Pancreas (tissue), 10 donors: ENCODE measurements at places on chromosomes 11 and 22. TPM values are rescaled to one million over a fixed set of nuclear protein-coding genes. Genes with fewer than 3 reads are reported as not detected.

GRCh38 chr11:86692317-86692716 lies 19.9 kb upstream of the ME3 start:
- no peak for DNase-seq

APOA4 gene
- not detected for total RNA-seq

DNA sequence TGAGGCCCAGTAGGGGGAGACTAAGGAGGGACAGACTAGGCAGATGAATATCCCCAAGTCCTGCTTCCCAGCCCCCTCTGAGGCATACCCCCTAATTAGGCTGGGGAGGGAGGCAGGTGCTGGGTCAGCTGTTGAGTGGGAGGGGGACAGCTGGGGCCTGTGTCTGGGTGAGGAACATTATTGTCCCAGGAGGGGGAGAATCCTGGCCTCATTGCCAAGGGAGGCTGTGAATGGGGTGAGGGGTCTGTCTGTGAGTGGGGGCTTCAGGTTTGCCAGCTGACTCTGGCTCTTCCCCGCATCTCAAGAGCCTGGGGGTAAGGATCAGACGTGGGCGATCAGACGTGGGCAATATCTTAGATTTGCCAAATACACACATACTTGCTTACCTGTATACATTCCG lies 2.1 kb downstream of the INPPL1 start:
- peak; percentile 35 for DNase-seq

DNA sequence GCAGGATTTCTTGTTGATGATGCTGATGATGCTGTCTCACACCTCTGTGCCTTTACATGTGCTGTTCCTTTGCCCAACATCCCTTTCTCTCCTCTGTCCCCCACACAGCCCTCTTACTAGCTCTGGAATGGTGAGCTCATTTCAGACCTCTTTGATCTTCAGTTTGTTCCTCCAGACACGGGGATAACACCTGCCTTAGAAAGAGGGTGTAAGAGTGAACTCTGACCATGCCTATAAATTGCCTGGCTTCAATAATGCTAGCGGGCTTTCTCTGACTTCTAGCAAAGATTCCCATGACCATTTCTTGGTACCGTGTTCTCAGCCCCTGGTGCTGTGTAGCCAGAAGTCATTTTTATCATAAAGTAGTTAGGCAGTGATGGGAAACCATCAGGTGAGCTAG lies 55.9 kb upstream of the DRD2 start:
- no peak for DNase-seq

GRCh38 chr22:26713823-26714449 lies 56.5 kb downstream of the MIAT start:
- DNase-seq: no peak

- peak; percentile 90 for DNase-seq
Measured at GRCh38 chr11:1010551-1011319, 25.8 kb downstream of the MUC6 start.

- no peak for DNase-seq
Measured at GRCh38 chr11:78649361-78650215, 74.9 kb upstream of the NARS2 start.

- DNase-seq: peak; percentile 58
Measured at GRCh38 chr11:112881461-112881860, 79.8 kb upstream of the NCAM1 start.

CARD16 gene
- 4.2 TPM for total RNA-seq

MS4A15 gene
- not detected for total RNA-seq

- no peak for DNase-seq
Measured at GRCh38 chr11:72423840-72424239, 10.5 kb downstream of the CLPB start.

MRGPRE gene
- total RNA-seq: 0.19 TPM

MMP8 gene
- total RNA-seq: not detected

SULT4A1 gene
- 0.47 TPM for total RNA-seq

DNA sequence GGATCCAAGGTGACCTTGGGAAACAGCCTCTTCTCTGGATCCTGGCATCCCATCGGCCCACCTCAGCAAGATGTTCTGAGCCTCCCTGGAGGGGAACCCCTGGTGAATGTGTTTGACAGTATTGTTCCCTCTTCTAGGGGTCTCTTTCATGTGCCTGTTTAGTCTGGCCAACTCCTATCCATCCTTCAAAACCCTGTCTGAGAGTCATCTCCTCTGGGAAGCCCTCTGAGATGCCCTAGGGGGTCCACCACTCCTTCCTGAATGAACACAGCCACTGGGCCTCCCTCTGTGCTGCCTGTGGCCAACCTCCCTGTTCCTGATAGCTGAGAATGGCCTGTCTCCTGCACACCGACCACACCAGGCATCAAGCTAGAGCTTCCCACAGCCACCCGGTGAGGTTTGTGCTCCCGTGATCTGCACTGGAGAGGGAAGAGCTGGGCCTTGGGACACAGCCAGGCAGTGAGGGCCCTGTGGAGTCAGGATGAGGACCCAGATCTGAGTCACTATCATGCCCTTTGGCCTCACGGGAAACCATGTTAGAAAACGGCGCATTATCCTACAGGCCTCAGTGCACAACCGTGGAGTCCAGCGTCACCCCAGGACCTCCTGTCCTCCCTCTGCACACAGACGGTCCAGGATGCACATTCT lies 8.8 kb downstream of the WNT7B start:
- DNase-seq: no peak

DNA sequence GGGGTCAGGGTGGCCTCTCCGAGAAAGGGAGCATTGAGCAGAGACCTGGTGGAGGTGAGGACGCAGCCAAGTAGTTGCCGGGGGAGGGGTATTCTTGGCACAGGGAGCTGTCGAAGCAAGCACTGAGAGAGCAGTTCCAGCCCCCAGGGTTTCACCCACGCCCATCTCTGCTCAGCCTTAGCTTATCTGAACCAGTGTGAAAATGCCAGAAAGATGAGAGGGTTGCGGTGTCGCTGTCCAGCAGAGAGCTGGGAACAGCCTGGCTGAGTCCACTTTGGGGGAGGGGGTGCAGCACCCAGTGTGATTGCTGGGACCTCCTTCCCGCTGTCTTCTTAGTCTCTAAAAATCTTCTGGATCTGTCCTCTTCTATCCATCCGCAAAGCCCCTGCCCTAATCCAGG lies 123.3 kb upstream of the TBCEL start:
- DNase-seq: no peak

GRCh38 chr11:103332409-103332808 lies 223.2 kb downstream of the DYNC2H1 start:
- no peak for DNase-seq

GRCh38 chr11:29312812-29313211 lies 704.0 kb downstream of the KCNA4 start:
- DNase-seq: no peak

GRCh38 chr11:3970108-3970507 lies 114.6 kb downstream of the STIM1 start:
- no peak for DNase-seq

DNA sequence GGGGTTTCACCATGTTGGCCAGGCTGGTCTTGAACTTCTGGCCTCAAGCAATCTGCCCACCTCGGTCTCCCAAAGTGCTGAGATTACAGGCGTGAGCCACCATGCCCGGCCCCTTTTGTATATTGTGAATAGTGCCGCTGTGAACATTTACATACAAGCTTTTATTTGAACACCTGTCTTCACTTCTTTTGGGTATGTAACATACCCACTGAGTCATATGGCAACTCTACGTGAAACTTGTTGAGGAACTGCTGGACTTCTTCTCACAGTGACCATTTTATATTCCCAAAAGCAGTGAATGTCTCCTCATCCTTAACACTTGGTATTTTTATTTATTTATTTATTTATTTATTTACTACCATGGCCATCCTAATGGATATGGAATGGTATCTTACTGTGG lies 3.9 kb upstream of the SCT start:
- DNase-seq: no peak

MOGAT2 gene
- 0.09 TPM for total RNA-seq

TSPAN32 gene
- total RNA-seq: 0.25 TPM

DNA sequence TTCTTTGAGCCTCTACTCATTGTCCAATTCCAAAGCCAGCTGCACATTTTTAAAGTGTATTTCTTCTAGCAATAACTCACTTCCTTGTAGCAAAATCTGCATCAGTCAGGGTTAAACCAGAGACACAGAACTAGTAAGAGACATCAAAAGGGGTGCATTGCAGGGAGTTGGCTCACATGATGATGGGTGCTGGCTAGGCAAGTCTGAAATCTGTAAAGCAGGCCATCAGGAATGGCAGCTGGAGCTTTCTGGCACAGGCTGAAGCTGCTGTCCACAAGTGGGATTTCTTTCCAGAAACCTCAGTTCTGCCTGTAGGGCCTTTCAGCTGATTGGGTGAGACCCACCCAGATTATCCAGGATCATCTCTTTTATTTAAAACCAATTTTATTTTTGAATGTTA lies 698.1 kb downstream of the NTM start:
- DNase-seq: no peak

HTATIP2 gene
- 11.3 TPM for total RNA-seq

DNA sequence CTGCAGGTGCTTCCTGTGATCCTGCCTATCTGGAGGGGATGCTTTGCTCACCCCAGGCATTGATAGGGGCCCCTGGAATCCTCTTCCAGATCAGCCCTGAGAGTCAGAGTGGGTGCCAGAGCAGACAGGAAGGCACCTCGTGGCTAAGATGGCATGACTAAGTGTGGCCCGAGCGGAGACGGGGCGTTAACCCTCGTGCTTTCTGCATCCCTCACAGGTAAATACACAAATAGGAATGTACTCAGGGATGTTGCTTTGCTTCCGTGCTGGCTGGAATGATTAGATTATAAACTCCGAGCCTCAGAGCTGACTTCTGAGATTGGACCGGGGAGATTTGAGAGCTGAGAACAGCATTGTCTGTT lies 312.7 kb upstream of the B3GAT1 start:
- DNase-seq: no peak

DNA sequence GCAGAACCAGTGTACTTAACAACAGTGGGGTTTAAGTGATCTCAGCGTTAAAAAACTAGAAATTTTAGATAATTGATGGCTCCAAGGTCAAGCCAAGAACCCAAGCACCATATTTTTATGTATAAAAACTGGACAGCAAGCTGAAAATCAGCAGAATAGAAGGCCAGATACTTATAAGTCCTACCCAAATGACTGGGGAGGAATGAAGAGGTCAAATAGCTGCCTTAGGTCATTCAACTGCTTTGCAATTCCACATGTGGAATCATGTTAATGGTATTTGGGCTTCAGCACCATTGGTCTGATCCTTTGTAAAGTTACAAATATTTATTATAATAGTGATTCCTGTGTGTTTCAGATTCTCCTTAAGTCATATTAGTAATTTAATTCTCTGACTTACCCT lies 108.4 kb downstream of the FAT3 start:
- DNase-seq: no peak

DNA sequence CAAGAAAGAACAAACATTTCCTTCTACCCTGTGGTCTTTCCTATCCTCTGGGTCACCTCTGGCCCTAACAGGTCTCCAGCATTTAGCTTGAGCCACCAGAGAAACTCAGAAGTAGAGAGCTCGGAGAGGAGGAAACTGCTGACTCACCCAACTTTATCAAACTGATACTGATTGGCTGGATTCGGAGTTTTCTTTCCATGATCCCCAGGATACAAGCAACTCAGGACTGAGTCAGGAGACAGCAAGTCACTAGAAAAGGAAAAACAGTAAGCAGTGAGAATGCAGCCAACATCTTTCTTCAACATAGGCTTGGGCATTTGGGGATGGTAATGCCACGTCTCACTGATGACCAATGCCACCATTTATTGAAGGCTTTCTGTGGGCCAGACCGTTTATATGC lies 32.7 kb downstream of the THOC5 start:
- DNase-seq: no peak

GRCh38 chr11:44862558-44863101 lies 88.1 kb downstream of the TP53I11 start:
- no peak for DNase-seq

DNA sequence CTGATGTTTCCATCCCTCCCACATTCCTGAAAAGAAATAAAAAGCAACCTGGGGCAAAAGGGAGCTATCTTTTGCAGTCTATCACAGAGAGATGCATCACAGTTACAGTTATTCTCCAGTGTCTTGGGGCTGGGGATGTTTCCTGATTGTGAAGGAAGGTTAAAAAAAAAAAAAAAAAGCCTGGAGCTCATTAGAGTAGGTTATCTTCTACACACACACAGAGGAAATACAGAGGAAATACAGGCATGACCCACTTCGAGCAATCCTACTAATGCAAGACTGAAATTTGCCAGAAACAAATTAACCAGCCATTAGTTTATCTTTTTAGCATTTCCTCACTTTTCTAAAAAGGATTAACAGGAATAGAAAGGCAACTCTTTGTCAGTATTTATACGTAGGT lies 89.4 kb upstream of the CLMP start:
- no peak for DNase-seq

SLC22A6 gene
- total RNA-seq: not detected

GRCh38 chr11:14308897-14309387 lies 50.0 kb downstream of the RRAS2 start:
- no peak for DNase-seq

- DNase-seq: no peak
Measured at GRCh38 chr22:30859714-30860095, 108.9 kb downstream of the MORC2 start.

DNA sequence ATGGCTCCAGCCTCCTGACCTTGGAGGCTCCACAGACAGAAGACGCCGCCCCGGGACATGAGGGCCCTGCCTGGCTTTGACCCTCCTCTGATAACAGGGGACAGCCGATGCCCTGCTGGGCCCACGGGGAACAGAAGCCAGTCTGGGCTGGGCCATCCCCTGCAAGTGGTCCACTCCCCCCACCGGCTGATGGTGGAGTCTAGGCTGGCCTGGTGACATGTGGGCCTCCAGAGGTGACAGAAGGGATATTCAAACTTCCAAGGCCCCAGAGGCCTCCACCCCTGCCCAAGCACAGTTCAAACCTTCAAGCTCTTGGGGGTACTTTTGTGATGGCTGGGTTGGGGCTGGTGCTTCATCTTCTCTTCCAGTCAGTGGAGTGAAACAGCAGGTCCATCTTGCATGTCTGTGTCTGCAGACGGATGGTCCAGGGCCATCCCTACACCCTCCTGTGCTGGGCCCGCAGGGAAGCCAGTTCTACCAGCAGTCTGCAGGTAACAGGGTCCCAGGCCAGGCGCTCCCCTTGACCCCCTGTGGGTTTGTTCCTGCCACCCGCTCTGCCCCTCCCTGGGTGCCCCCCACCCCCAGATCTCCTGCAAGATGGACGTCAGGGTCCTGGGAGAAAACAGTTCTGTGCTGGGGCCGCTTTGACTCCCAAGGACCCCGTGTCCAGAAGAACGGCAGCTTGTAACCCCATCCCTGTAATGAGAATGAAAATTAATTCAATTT lies 929.9 kb downstream of the BRD1 start:
- DNase-seq: no peak

DNA sequence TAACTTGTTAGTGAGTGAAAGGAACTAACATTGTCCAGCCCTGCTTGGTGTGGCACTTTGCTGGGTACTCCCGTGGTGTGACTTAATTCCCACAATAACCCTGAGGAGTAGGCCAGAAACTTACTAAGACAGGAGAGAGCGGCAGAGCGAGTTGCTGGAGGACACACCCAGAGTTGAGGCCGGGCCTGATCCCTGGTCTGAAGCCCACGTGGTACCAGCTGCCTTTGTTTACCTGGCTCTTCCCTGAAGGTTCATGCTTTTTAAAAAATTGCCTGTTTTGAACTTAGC lies 594 bp downstream of the MPST start:
- no peak for DNase-seq

DNA sequence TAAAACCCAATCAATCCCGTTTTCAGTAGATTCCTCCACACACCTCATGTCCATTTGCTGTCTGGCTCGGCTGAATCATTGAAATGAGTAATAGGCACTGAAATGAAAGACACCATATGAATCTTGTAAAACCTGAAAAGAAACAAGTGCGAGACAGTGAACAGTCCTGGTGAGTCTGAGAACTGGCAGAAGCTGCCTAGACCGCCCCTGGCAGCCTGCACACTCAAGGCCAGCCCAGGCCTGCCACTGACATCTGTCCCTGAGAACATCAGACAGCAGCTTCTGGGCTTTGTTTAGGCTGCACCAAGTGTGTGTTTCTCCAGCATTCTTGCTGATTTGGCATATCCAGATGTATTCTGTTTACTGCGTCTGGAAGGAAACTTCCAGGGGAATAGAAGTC lies 44.8 kb downstream of the ENDOD1 start:
- peak; percentile 25 for DNase-seq
